ENCODE measurements at places on chromosomes 11 and 22. TPM values are rescaled to one million over a fixed set of nuclear protein-coding genes. Genes with fewer than 3 reads are reported as not detected.

DNA sequence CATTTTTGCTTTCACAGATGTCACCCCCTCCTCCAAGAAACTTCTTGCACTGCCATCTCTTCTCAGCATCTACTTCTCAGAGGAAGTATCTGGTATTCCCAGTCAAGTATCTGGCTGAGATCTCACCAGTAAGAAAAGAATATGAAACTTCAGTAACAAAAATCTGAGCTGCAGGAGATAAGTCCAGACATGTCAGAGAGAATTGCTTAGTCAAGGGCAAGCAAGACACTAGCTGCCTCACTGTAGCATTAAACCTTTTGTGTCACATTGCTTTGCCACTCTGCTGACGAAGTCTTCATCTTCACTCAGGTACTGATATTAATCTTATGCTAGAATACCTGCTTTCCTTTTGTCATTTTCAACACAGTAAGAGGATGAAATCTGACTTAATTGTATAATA, 70.6 kb upstream of the ZC3H12C start:
- no peak overlapping the region for H3K4me3 ChIP-seq
- H3K27me3 ChIP-seq, result no peaks in the 10 kb centered on the region
- no peaks in the 10 kb centered on the region for H3K4me1 ChIP-seq
- H3K27ac ChIP-seq, result no peak overlapping the region
- no peak for DNase-seq
- H3K36me3 ChIP-seq, result no peaks in the 10 kb centered on the region

GRCh38 chr11:91312541-91312940, 912.1 kb upstream of the FAT3 start:
- H3K4me3 ChIP-seq, result no peak overlapping the region
- H3K27ac ChIP-seq, result no peak overlapping the region
- H3K27me3 ChIP-seq, result peaks cover 26% of the 10 kb centered on the region
- H3K36me3 ChIP-seq, result no peaks in the 10 kb centered on the region
- H3K4me1 ChIP-seq, result peaks cover 18% of the 10 kb centered on the region

The ZNF280A gene
- not detected for total RNA-seq

GRCh38 chr11:36148701-36149100, 140.5 kb downstream of the COMMD9 start:
- H3K27ac ChIP-seq, result no peak overlapping the region
- no peaks in the 10 kb centered on the region for H3K27me3 ChIP-seq
- no peaks in the 10 kb centered on the region for H3K36me3 ChIP-seq
- H3K4me3 ChIP-seq, result no peak overlapping the region

The KDELR3 gene
- total RNA-seq, result 19.7 TPM

The GLB1L3 gene
- total RNA-seq, result not detected

DNA sequence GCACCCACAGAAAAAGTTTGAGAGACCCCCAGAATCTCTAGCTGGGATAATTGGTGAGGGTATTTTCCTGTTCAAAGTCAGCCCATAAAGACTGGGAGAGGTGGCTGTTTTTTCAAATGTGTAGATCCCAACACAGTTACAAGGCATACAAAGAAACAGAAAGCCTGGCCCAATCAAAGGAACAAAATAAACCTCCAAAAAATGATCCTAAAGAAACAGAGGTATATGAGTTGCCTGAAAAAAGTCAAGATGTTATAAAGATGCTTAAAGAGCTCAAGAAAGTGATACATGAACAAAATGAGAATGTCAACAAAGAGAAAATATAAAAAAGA, 40.2 kb upstream of the MMP12 start:
- peak overlapping the region; percentile 80 for H3K27ac ChIP-seq
- H3K27me3 ChIP-seq, result no peaks in the 10 kb centered on the region
- H3K4me3 ChIP-seq, result no peak overlapping the region
- H3K4me1 ChIP-seq, result peaks cover 18% of the 10 kb centered on the region
- H3K36me3 ChIP-seq, result no peaks in the 10 kb centered on the region

DNA sequence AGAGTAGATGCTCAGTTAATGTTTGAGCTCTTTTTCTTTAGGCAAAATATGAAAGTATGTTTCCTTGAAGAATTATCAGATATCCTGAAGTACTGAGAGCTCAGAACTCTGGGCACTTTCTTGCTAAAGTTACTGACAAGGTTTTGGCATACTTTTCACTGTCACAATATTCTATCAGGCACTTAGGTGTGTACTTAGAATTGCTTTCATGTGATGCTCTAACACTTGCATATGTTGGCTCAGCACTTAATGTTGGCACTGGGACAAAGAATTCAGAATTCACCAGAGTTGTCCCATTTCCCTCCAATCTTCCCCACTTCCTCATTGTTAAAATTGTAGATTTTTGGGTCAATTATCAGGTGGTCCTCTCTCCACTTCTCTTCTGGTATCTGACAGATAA, 5.0 kb downstream of the MMP20 start:
- H3K4me3 ChIP-seq, result no peak overlapping the region
- H3K27ac ChIP-seq, result no peak overlapping the region
- no peaks in the 10 kb centered on the region for H3K4me1 ChIP-seq
- H3K36me3 ChIP-seq, result no peaks in the 10 kb centered on the region
- DNase-seq, result no peak

DNA sequence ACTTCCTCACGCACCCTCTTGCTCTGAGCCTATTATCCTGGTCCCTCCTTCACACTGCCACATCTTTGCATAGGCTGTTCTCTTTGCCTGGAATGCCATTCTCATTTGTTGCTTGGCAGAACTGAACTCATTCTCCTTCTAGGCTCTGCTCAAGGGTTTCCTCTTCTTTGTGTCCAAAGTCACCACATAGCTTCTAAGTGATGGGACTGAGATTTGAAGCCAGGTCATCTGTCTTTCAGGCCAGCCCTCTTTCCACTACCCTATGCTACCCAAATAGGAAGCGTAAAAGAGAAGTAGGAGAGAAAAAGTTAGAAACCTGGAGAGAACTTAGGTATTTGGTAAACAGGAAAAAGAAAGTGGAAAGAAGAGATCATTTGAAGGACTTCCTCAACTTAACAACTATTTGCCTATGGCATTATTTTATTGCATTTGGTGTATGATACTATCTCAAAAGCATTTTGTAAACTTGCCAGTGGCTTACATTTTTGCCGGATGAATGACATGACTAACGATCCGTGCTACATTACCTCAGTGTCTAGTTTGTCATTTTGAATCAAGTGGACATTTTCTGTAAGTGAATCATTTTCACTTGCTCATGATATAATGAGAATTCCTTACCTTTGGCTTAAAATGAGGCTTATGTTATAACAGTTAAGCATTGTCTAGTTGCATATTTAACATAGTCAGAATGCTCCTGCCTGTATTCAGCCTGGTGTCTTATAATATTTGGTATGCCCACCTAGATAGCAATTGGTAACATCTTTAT, 18.5 kb downstream of the NF2 start:
- DNase-seq, result no peak
- H3K27me3 ChIP-seq, result no peaks in the 10 kb centered on the region
- no peaks in the 10 kb centered on the region for H3K36me3 ChIP-seq
- H3K4me3 ChIP-seq, result no peak overlapping the region
- peaks cover 17% of the 10 kb centered on the region for H3K4me1 ChIP-seq

The NPTXR gene
- total RNA-seq, result 15.1 TPM

The KCNK7 gene
- 0.25 TPM for total RNA-seq

- DNase-seq, result peak; percentile 14
- H3K36me3 ChIP-seq, result no peaks in the 10 kb centered on the region
- no peak overlapping the region for H3K4me3 ChIP-seq
- H3K4me1 ChIP-seq, result no peaks in the 10 kb centered on the region
- H3K27ac ChIP-seq, result no peak overlapping the region
Observed at GRCh38 chr11:13249992-13250391, 27.6 kb upstream of the BMAL1 start.

DNA sequence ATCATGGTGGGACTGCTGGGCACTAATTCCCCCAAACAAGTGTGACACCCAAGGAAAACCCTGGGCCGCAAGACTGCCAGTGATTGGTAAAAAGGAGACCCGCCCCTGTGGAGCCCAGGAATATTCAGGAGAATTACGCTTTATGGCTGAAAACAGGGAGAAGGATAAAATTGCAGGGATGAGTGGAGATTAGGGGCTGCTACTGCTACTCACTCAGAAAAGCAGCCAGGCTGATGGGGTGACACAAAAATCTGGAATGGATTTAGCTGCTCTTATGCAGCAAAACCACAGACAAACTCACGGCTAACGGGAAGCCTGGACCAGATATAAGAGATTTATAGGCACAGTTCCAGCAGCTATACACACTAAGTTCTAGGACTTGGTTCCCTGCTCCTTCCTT, 4.4 kb upstream of the FBXO3 start:
- no peak overlapping the region for H3K4me3 ChIP-seq
- no peak overlapping the region for H3K27ac ChIP-seq
- peak; percentile 44 for DNase-seq
- peaks cover 30% of the 10 kb centered on the region for H3K27me3 ChIP-seq

- H3K27me3 ChIP-seq, result no peaks in the 10 kb centered on the region
- H3K4me1 ChIP-seq, result no peaks in the 10 kb centered on the region
- no peak overlapping the region for H3K4me3 ChIP-seq
- no peaks in the 10 kb centered on the region for H3K36me3 ChIP-seq
- H3K27ac ChIP-seq, result no peak overlapping the region
- no peak for DNase-seq
Observed at GRCh38 chr22:43847376-43848289, 14.7 kb downstream of the SULT4A1 start.

DNA sequence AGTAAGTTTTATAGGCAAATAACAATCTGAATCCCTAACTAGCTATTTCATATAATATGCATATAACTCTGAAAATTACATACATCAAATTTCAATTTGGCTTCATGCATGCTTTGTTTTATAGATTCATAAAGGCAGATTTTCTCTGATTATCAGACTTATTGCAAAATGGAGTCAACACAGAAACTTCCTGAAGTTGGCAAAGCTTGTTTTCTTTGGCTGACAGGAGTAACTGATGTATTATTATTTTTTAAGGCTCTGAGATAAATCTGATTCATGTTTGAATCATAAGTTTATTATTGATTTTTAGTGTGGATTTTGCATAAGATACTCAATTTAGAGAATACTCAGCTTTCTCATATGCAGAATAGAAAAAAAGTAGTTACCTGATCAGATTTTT, 356.3 kb upstream of the CCDC90B start:
- H3K4me3 ChIP-seq, result no peak overlapping the region
- no peak for DNase-seq
- H3K27ac ChIP-seq, result no peak overlapping the region
- no peaks in the 10 kb centered on the region for H3K4me1 ChIP-seq
- H3K27me3 ChIP-seq, result no peaks in the 10 kb centered on the region
- no peaks in the 10 kb centered on the region for H3K36me3 ChIP-seq

DNA sequence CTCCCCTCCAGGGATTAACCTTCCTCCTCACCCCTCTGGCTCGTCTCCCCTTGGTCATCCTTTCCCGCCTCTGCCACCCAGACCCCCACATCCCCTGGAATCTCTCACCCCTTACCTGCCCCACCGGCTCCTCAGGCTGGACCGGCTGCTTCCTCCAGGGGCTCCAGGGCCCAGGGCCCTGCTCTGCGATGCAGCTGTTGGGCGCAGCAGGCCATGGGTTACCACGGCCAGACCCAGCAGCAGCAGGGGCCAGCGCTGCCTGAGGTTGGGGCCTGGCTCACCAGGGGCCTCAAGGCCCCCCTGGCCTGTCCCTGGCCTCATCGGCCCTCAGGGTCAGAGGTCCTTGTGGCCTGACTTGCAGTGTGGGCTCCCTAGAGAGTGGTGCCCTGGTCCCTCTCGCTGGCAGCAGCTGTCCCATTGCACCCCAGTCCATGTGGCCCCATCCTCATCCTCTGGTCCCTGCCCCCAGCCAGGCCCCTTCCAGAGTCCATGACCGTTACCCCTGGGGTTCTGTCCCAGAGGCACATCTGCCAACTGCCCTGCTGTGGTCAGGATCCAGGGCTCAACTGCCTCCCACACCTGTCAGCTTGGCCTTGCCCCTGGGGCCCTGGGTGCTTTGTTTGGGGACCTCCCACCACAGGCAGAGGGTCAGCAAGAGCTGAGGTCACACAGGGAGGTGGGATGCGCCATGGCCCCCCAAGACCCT, at the start of gene IGLL1:
TSS of gene IGLL1 (minus strand) at position 421 of the 706 bp plus-strand sequence. CDS start at position 321, 100 bp downstream.
- H3K27ac ChIP-seq, result no peak within 1 kb of the TSS
- DNase-seq, result no peak
- H3K4me1 ChIP-seq, result no peaks in the 10 kb centered on the region
- no peaks in the 10 kb centered on the region for H3K36me3 ChIP-seq
- H3K4me3 ChIP-seq, result no peak within 1 kb of the TSS

DNA sequence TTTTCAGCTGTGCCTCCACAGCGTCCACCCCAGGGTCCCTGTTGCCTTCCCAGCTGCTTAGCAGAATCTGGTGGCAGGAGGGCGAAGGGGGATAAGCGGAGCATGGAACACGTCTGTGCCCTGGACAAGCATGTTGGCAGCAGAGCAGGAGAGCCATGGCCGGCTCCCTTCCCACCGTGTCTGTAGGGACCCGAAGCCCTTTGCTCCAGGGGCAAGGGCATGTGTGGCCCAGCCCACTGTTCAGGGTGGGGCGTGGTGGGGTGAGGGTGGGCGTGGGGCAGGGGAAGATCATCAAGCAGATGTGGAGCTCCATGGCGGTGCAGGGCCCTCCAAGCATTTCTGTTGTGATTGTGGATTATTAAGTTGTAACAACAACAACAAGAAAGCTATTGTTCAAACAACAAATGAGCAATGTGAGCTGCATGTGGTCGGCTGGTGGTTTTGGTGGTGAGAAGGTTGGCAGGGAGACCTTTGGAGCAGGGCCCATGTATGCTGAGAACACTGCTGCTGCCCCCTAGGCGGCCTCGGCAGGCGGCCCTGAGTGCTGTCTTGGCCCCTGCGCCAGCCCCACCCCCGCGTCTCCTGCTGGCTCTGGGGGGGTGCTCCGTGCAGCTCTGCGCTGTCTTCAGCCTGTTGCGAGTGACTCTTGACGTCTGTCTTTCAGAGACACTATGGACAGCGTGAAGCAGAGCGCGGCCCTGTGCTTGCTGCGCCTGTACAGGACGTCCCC, 50.9 kb downstream of the AP2A2 start:
- no peak overlapping the region for H3K27ac ChIP-seq
- no peak for DNase-seq
- no peak overlapping the region for H3K4me3 ChIP-seq
- H3K4me1 ChIP-seq, result no peaks in the 10 kb centered on the region

The AASDHPPT gene
- total RNA-seq, result 106 TPM

DNA sequence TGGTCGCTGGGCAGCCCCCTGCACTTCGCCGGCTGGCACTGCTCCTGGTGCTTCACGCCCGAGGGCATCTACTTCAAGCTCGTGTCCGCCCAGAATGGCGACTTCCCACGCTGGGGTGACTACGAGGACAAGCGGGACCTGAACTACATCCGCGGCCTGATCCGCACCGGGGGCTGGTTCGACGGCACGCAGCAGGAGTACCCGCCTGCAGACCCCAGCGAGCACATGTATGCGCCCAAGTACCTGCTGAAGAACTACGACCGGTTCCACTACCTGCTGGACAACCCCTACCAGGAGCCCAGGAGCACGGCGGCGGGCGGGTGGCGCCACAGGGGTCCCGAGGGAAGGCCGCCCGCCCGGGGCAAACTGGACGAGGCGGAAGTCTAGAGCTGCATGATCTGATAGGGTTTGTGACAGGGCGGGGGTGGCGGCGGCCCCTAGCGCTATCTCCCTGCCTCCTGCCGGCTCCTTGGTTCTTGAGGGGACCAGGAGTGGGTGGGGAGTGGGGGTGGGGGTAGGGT, 13.5 kb upstream of the MIEF1 start:
- no peak overlapping the region for H3K4me3 ChIP-seq
- H3K4me1 ChIP-seq, result no peaks in the 10 kb centered on the region
- no peaks in the 10 kb centered on the region for H3K27me3 ChIP-seq
- H3K27ac ChIP-seq, result no peak overlapping the region
